ENCODE measurements at places on chromosomes 12 and 14. TPM values are rescaled to one million over a fixed set of nuclear protein-coding genes. Genes with fewer than 3 reads are reported as not detected.

DNA sequence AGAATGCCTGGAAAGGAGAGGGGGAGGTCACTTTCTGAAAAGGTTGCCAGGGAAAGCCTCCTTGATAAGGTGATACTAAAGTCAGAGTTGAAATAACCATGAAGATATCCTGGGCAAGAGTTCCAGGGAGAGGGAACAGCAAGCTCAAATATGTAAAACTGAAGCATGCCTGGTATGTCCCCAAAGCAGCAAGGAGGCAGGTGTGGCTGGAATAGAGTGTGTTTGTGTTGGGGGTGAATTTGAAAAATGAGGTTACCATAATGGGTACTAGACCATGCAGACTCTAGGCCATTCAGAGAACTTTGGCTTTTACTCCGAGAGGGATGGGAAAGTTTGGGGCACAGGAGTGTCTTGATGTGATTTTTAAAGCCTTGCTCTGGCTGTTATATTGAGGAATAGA, 66.7 kb upstream of the PTCSC3 start:
- DNase-seq, result no peak

DNA sequence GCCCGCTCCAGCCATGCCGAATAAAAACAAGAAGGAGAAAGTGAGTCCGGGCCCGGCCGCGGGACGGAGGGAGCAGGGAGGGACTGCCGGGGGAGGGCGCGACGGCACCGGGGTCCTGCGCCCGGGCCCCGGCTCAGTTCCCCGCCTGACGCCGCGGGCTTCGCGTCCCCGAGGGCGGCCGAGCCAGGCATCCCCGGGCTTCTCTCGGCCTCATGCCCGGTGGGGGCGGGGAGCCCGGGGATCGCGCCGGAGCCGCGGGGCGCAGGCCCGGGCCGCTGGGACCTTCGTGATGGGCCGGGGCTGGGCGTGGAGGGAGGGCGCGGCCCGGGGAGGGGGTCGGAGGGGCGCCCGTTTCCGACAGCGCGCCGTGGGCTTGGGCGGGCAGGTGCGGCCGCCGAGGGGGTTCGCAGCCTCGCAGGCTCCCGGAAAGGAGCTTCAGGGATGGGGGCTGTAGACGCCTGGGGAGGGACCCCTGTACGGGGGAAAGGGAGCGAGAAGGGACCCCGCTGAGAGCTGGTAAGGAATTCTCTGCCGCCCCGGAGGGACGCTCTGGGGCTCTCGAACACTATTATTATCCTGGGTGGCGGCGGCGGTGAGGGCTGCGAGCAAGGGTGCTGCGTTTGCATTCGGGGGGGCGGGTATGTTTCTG, 496 bp downstream of the PPP2R5C start:
- no peak for DNase-seq

DNA sequence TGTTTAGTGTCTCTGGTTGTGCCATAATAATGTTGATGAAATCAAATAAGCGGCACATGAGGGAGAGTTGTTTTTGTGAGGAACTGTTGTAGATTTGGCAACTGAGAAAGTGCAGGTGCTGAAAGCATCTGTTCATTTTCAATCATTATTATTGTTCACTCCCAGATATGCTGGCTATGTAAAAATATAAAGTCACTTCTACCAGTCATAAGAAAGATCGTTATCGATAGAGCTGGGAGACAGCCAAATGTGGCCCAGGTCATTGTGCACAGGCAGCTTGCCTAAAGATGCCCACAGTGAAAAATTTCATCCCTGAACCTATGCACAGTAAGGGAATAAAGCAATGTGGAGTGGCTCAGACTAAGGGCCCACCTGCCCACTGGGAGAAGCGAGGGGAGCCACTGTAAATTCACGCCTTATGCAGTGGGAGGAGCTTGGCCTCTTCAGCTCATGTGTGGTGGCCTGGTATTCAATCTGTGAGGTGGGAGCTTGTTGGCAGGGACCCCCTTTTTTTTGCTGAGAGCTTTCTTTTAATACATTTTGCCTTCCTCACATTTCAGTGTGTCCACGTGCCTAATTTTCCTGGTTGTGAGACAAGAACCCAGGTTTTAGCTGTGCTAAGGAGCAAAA, 1490.8 kb upstream of the TMEM132C start:
- no peak for DNase-seq

The FAM181A gene
- total RNA-seq, result not detected

- no peak for DNase-seq
Measured at GRCh38 chr14:101849125-101849524, 87.6 kb downstream of the PPP2R5C start.

- no peak for DNase-seq
Measured at GRCh38 chr12:64097366-64098105, 124.6 kb downstream of the KICS2 start.

The GARIN6 gene
- total RNA-seq, result not detected

DNA sequence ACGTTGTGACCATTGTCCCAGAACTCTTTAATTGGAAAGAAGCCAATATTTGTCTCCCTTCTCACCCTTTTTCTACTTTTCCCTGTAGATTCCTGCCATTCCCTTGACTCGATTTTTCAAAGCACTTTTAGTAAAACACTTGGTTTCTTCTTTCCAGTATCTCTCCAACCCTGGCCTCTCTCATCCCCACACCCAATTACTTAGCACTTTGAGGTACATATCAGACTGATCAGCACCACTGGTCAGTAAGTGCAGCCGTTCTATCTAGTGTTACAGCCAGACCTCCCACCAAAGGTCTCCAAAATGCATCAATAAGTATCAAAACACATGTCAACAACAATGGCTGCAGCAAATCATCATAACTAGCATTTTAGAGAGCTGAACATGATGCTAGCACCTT, 141.9 kb downstream of the BTG1 start:
- no peak for DNase-seq

DNA sequence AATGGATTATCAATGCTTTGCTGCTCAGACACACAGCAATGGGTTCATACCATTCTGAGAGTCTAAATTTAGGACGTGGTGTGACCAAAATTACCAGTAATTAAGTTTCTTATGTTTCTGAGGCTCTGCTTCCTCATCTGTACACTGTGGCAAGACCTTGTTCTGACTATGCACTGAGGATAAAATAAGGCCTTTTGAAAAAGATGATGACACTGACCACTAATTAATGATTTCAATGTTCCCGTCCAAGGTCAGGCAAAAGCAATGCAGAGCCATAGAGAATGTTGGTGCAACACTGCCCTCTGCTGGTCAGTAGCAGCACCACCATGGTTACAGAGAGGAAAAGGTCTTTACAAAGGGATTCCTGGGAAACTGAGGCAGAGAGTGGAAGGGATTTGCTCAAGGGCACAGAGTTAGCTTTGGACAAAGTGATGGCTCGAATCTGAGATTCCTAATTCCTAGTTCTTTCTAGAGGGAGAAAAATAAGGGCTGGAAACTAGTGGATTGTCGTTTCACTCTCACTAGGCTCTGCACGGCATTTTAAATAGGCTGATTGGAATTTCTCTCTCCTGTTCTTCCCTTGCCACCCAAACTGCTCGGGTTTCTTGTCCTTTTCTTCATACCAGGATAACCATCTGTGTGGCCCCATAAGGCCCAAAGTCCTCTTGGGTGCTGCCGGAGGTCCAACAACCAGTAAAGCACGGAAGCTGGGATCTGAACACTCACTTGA, 22.3 kb upstream of the P2RX7 start:
- DNase-seq, result peak; percentile 68

- no peak for DNase-seq
Measured at GRCh38 chr14:100193417-100194357, 34.2 kb upstream of the DEGS2 start.

Data from tibial nerve (tissue), 4 donors.